ENCODE measurements at places on chromosomes 3 and 15.

- no peak for DNase-seq
Observed at GRCh38 chr15:88631464-88632028, 7.3 kb upstream of the ISG20 start.

GRCh38 chr3:39344746-39345344 lies 15.3 kb downstream of the CCR8 start:
- no peak for DNase-seq

DNA sequence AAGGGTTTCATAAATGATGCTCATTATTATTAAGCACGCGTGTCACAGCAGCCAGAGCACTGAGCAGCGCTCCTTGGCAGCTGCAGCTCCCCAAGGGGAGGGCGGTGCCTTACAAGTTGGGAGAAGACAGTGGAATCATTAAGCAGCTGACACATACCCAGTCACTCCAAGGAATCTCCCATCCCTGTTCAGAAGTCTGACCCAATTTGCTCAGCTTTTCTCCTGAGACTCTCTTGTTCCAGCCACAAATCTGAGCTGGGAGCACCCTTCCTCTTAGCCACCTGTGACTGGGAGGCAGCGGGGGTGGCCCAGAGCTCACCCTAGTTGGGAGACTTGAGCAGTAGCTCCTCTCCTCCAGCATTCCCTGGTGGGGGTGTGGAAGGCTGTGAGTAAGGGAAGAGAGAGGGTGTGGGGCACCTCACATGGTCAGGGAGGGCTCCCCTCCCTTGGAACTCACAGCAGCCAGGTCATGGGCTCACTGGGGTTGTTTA lies 64.3 kb downstream of the DUT start:
- DNase-seq: no peak

GRCh38 chr3:171548917-171549316 lies 88.7 kb upstream of the TNIK start:
- DNase-seq: no peak

- no peak for DNase-seq
Observed at GRCh38 chr3:73624017-73624820, 522 bp downstream of the PDZRN3 start.

DNA sequence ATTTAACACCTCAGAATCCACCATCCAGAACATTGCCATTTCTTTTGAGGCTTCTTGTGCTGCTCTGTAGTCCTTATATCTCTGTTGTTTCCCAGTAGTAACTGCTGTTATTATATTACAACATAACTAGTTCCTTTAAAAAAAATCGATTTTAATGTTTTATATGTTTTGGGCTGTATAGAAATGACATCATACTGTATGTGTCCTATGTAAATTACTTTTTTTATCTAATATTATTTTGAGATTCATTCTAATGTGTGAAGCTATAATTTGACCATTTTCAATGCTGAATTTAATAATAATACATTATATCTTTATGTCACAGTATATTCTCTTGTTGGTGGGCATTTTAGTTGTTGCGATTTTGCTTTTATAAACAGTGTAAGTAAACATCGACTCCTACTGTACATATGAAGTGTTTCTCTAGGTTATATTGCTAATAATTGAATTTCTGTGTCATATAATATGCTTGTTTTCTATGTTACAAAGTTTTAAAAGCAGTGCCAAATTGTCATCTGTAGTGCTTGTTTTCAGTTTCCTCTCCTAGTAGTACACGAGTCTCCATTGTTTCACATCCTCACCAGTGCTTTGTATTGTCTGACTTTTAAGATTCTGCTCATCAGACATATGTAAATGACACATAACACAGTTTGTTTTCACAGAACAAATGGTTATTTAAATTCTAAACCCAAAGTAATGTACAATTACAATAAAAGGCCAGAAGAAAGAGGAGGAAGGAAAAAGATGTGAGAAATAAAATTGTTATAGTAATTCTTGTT lies 172.0 kb upstream of the LRRFIP2 start:
- DNase-seq: no peak

GRCh38 chr3:194206320-194206719 lies 70.4 kb downstream of the HES1 start:
- no peak for DNase-seq

DNA sequence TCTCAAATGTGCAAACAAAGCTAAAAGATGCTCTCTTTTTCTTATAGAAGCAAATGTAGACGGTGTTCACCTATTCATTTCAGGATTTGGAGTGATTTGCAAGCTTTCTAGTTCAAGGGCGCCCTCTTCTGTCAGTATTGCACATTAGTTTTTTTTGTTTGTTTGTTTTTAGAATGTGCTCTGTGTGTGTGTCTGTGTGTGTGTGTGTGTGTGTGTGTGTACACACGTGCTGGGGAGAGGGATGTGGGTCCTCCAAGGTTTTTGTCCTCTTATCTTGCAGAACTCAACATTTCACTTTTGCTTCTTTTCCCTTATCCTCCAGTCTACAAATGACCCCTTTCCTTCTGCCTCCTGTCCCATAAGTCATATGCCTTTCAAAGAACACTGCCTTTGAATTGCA lies 23.5 kb downstream of the DNAH1 start:
- DNase-seq: no peak

Measured in cerebellar nuclear complex (tissue), 1 donor.